ENCODE measurements at places on chromosomes 5 and 9. TPM values are rescaled to one million over a fixed set of nuclear protein-coding genes. Genes with fewer than 3 reads are reported as not detected.

KCNIP1 gene
- total RNA-seq: not detected

NUTM2F gene
- not detected for total RNA-seq

PCDHB5 gene
- total RNA-seq: not detected

DNA sequence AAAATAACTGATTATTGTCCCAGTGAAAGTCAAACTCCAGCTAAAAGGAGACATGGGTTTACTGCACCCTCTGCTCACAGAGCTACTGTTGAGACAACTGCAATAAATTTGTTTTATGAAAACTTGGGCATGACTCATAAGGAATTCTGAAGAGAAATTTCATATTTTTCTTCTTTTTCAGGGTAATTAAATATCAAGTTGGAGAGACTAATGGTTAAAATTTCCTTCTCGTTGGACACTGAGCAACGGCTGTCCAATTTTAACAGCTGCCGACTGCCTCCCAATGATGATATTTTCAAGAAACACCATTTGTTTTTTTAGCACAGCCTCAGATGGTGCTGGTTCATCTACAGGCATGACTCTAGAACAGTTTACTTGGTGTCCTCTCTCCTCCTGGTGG is 259.2 kb upstream of the RGMB start:
- H3K4me3 ChIP-seq: no peak overlapping the region
- H3K4me1 ChIP-seq: no peaks in the 10 kb centered on the region
- no peaks in the 10 kb centered on the region for H3K36me3 ChIP-seq
- H3K27me3 ChIP-seq: no peaks in the 10 kb centered on the region

FCHO2 gene
- 6.5 TPM for total RNA-seq
